Uterus (tissue), 4 donors: ENCODE measurements at places on chromosomes 7 and 10. TPM values are rescaled to one million over a fixed set of nuclear protein-coding genes. Genes with fewer than 3 reads are reported as not detected.

PNLIP gene
- not detected for total RNA-seq

ZNF33B gene
- total RNA-seq = 38.6 TPM

ASAH2 gene
- 0.76 TPM for total RNA-seq

FAM237B gene
- not detected for total RNA-seq

HOXA1 gene
- 1.8 TPM for total RNA-seq

ADCY1 gene
- total RNA-seq = not detected

VWC2 gene
- under 0.01 TPM for total RNA-seq

AKR1D1 gene
- not detected for total RNA-seq

SLC13A1 gene
- not detected for total RNA-seq

CAMK1D gene
- total RNA-seq = 48.4 TPM

CUL1 gene
- 39.7 TPM for total RNA-seq

SEMA3D gene
- 9.7 TPM for total RNA-seq

NUTM2E gene
- total RNA-seq = not detected

CALHM3 gene
- total RNA-seq = not detected

CPA1 gene
- total RNA-seq = not detected

PRKCQ gene
- total RNA-seq = 1.4 TPM

ANXA7 gene
- total RNA-seq = 42.3 TPM

CYP26A1 gene
- 0.76 TPM for total RNA-seq

DNA sequence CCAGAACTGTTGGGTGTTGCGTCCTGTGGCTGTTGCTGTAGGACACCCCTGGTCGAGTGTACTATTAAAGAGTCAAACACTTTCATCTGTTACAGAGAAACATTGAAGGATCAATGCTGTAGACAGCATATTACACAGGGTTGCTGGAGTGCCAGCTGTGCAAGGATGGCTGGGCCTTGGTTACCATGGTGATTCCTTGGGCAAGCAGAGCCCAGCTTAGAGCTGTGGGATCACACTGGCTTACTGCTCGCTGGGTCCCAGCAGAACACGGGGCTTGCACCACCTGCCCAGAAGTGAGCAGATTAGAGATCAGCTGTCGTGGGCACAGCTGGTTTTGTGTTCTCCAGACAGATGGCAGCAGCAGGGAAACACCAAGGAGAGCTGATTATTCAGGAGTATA, 76.0 kb downstream of the GPR141 start:
- DNase-seq = no peak

DNA sequence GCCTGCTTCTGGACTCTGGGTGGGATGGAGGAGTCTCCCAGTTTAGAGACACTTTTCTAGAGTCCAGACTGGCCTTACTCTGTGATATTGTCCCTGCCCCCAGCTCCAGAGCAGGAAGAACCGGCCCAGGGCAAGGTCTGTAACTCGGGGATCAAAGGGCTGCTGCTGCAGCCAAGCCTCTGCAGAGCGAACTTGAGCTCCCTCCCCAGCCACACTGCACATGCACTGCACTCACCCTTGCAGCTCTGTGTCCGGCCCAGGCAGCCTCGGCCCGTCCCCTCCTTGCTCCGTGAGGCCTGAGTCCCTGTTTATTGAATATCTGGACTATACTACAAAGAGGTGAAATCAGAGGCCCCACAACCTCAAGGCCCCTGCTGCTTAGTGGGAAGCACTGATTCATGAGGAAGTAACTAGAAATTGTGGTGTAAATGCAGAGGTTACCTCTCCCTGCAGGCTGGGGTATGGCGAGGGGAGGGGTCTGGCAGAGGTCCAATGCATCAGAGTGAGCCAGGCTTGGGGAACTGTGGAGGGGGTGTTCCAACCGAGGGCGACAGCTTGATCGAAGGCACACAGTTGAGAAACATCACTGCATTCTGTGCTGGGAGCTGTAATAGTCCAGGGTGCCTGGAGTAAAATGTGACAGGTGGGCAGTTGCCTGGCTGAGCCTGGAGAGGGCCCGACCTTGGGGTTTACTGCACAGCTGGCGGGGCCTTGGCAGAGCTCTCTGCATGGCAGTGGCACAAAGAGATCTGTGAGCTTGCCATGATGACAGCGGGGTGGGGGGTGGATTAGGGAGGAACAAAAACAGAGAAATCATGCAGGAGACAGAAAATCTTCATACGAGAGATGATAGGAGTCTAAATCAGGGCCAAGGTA, 49.1 kb downstream of the AOC1 start:
- DNase-seq = no peak

DNA sequence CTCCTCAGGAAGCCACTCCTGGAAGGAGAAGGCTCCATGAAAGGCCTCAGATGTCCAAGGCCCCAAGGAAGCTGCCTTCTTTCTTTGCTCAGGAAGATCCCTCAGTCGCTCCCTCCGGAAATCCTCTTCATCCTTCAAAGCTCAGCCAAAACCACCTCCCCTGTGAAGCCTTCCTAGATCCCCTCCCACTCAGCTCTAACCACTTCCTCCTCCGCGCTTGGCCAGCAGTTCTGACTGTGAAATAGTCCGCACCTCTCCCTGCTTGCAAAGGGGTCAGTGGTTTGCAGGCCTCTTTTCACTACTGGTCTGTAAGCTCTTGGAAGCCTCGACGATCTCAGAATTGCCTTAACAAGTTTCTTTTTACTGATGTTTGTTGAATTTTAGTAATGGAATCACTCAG, 23.9 kb downstream of the PYROXD2 start:
- no peak for DNase-seq

- DNase-seq = no peak
These were observed 22.8 kb upstream of the AGK start for GRCh38 chr7:141528399-141528798.

- no peak for DNase-seq
These were observed 103.3 kb upstream of the GATA3 start for GRCh38 chr10:7950981-7951847.

GRCh38 chr7:103996017-103996551, 6.6 kb upstream of the RELN start:
- no peak for DNase-seq

GRCh38 chr10:21174715-21175495, 277.8 kb upstream of the NEBL start:
- DNase-seq = no peak

DNA sequence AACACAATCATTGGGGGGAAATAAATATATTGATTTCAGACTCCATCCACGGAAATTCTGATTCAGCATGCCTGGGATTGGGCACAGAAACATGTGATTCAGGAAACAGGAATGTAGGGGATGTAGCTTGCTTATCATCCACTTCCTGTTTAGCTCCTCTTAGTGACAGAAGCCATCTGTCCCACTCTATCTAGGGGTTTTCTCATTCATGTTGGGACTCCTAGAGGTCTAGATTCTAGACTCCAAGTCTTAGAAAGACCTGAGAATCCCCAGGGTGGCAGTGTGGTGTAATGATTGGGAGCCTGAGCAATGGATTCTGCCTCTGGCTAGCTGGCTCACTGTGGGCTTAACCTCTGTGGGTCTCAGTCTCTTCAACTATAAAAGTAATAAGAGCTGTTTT, 67.9 kb downstream of the CDK1 start:
- no peak for DNase-seq

DNA sequence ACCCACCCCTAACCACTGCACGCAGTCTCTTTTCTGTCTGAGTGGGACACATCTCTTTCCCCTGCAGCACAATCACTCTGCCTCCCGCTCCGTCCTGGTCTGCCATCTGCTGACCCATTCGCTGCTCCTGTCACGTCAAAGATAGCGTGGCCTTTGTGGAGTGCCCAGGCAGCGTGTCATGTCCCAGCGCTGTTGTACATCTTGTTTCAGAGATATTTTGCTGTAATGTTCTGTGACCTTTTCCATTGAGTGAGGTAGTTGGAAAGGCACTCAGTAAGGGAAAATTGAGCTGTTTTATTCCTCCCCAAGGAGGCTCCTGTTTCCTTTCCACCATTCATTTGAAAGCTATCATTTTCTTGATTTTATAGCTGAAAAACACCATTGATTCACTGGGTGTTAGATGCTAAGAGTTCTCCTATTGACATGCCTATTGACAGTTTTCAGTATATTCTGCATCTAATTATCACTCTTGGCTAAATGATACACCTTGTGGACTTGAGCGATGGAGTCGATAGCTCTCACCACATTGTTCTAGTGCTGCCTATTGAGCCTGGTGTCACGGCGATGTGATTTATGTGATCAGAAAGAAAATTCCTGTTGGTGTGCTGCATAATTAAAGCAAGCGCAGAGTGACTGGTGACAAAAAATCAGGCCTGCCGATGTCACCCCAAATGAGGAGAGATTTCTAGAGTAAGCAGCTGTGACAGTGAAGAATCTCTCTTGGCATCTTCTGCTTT, 372.6 kb downstream of the LRMDA start:
- DNase-seq = no peak

GRCh38 chr7:110050785-110051184, 1040.1 kb upstream of the LRRN3 start:
- DNase-seq = no peak

- no peak for DNase-seq
These were observed 13.2 kb upstream of the GOLGA7B start for GRCh38 chr10:97836446-97836845.

DNA sequence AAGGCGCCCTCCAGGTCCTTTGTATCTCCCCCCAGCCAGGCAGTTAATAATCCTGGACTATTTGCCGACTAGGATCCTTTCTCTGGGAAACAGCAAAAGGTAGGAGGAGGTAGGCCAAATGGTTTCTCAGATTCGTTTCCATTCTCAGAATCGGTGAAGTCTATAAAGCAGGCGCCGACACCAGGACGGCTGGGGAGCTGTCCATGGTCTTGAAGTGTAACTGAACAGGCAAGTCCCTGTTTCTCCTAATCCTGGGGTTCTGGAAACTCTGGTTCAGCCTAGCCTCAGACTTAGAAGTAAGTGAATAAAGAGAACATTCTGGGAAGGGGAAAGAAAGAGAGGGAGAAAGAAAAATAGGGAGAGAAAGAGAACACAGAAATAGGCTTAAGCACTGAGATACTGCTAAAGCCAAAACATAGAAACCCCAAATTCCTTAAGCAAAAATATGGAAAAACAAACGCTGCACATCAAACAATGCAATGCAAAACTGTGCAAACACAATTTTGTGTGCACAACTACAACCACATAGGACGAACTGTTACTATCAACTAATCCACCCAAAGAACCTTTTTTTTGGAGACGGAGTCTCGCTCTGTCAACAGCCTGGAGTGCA, 11.1 kb upstream of the INA start:
- DNase-seq = peak; percentile 32

DNA sequence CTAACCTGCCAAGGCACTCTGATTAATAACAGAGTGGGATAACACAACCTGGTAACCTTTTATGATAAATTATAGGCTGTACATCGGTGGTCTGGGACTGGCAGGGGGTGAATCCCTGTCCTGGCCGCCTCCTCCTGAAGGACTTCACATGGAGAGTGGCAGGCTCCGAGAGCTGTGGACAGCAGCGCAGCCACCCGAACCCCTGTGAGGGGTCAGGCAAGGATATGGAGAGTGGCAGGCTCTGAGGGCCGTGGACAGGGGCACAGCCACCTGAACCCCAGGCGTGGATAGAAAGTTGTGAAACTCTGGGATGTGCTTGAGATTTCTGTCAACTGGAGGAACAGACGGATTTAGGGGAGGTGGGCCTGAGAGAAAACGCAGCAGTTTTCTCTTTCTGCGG, 107.0 kb upstream of the MGMT start:
- no peak for DNase-seq

GRCh38 chr7:25834050-25834449, 317.9 kb upstream of the NFE2L3 start:
- no peak for DNase-seq

- no peak for DNase-seq
These were observed 16.3 kb upstream of the DKK1 start for GRCh38 chr10:52297747-52298146.

- DNase-seq = no peak
These were observed 778.9 kb downstream of the KCNMA1 start for GRCh38 chr10:76858721-76859120.

DNA sequence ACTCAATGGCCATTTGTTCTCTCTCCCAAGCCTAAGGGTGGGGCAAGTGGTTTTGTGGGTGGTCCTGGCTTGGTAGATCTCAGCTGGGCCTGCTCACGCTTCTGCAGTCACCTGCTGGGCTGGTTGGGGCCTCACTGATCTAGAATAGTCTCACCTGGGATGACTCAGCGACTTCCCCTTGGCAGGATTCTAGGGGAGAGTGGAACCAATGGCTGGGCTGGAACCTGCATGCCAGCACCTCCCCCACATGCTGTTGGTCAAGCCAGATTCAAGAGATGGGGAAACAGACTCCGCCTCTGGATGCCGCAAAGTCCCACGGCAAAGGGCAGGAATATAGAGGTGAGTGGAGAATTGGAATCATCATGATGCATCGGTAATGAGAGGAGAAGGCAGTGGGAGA, 292.9 kb upstream of the NPVF start:
- DNase-seq = no peak

DNA sequence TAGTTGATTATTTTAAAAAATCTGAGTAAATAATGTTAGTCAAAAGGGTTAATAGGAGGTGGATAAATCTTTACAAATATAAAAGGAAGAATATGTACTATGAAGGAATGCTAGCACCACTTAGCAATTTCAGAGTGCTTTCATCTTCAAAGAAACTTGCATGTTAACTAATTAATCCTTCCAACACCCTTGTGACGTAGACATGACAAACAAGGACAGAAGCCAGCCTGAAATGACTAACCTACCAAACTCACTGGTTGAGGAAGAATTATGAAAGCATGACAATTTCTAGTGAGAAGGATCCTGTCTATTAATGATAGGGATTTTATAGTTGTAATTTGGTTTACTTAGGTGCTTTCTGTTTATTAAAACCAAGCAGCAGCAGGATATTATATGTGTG, 468.0 kb upstream of the FZD8 start:
- no peak for DNase-seq

DNA sequence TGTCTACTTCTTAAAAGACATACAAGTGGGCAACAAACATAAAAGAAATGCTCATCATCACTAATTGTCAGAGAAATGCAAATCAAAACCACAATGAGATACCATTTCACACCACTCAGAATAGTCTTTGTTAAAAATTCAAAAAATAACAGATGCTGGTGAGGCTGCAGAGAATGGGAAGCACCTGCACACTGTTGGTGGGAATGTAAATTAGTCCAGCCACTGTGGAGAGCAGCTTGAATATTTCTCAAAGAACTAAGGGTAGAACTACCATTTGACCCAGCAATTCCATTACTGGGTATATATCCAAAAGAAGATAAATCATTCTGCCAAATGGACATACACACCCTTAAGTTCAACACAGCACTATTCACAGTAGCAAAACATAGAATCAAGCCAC, 61.8 kb upstream of the STEAP1 start:
- no peak for DNase-seq

GRCh38 chr7:122362473-122362872, 57.9 kb upstream of the FEZF1 start:
- DNase-seq = no peak

GRCh38 chr10:71368643-71369042, 28.1 kb upstream of the CDH23 start:
- no peak for DNase-seq

DNA sequence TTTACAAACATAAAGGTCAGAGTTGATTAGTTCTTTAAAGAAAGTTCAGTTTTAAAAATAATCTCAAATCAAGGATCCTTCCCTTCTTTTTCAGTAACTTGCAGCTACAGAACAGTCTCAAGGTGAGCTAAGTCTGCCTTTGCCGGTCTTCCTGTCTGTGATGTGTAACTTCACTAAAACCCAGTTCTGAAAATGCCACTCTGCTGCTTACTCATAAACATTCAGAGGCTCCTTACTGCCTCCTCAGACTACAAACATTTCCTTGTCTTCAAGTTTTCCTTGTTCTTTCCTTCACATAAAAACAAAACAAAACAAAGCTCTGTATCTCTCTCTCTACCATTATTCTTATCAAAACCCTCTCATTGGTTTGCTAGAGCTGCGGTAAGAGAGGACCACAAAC, 128.7 kb downstream of the ETV1 start:
- DNase-seq = no peak

GRCh38 chr10:119518176-119518575, 24.3 kb downstream of the RGS10 start:
- DNase-seq = no peak

GRCh38 chr10:74035303-74035702, 37.4 kb downstream of the VCL start:
- no peak for DNase-seq
